ENCODE measurements at places on chromosomes 3 and 15.

DNA sequence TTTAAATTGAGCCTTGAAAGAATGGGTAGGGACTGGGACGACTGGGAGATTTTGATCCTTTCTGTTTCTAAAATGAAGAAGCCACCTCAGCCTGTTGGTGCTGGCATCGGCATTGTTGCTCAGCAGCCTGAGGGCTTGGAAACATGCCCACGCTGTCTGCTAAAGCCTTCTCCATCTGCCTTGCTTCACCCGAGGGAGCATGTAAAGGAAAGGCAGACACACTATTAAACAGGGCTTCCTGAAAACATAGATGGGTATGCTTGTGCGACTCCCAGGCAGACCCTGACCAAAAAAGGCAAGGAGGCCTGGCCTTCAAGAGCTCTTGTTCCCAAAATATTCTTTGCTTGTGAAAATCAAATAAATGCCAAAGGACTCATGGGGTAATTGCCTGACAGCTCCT is 84.2 kb upstream of the SLC4A7 start:
- DNase-seq = peak; percentile 75

GRCh38 chr3:33732394-33732793 is 14.3 kb upstream of the CLASP2 start:
- DNase-seq = no peak

DNA sequence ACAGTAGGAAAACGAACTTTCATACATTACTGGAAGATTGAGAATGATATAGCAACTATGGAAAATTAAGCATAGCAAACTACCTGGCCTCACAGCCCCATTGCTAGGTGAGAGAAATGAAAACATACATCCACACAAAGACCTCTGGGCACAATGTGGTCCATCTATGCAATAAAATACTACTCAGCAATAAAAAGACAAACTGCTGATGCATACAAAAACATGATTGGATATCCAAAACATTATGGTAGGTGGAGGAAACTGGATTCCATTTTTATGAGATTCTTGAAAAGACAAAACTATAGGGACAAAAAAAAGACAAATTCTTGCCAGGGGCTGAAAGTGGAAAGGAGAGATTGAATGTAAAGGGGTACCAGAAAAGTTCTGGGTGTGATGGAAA is 308.8 kb downstream of the OCA2 start:
- no peak for DNase-seq

DNA sequence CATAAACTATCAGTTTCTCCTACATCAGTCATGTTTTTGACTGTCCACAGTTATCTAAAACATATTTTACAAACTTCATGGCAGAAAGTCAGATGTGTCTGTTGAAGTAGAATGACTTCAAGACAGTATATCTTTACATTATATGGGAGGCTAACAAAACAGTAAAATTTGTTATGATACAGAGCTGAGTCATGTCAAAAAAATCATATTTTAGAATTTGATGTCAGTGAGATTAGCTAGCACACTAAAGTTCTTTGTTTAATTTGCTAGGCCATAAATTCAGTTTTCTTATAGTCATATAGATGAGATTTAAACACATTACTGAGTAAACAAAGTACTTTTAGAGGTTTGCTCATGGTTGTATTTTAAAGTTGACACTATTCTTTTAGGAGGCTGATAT is 80.3 kb upstream of the IGSF10 start:
- DNase-seq = no peak

All from NCI-H345 (cell line).